ENCODE measurements at places on chromosomes 5 and 9.

DNA sequence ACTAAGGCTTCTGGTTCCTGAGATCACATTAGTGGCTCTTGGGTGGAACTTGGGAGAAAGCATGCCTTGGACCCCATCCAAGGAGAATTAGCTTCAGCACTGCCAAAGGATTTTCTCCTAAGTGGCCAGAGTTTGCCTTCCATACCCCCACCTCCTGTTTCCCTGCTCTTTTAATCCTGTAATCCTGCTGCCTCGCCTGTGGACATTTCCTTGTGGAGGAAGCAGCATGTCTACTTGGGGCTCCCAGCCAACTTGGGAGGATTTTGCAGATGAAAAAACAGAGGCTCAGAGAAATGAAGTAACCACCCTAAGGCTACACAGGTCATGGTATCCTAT, 1.6 kb downstream of the ARSI start:
- no peak for DNase-seq

DNA sequence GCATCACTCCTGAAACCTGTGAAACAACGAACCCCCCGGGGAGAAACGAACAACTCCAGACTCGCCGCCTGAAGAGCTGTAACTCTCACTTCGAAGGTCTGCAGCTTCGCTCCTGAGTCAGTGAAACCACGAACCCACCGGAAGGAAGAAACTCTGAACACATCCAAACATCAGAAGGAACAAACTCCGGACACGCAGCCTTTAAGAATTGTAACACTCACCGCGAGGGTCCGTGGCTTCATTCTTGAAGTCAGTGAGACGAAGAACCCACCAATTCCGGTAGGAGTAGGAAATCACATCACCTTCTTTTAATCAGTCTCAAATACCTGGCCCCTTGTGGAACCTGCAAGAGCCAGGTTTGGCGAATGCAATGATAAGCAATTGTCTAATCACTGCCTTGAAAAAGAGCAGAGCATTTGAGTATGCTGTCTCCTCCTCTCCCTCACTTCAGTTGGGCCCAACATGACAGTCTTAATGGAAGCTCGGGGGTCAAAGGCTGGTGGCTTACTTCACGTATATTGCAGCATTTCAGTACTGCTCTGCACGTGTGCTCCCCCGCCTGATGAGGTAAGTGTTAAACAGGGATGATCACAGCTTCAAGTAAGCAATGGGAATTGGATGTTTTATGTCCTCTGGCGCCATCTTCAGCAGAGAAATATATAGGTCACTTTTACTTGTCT, 473 bp downstream of the IRGM start:
- DNase-seq = no peak

- no peak for DNase-seq
These were observed 146.5 kb upstream of the TLX3 start for GRCh38 chr5:171162596-171162995.

DNA sequence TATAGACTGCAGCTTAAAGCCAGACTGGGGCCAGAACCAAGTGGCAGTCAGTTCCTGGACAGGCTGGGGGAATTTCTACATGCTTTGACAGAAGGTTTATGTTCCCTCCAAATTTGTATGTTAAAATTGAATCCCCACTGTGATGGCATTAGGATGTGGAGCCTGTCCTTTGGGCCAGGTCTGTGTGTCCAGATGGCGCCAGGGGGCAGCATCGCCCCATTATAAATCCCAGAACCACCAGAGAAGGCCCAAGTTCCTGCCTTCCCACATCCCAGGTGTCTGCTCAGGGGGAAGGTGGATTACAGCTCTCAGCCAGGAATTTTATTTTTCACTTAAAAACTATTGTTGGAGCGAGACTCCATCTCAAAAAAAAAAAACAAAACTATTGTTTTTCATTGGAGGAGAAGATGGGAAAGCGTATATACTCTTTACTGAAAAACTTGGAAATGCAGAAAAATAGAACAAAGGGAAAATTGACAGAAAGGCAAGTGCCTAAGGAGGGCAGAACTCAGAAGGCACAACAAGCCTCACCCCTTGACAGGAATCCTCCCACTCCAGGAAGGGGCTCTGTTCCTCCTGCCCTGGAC, 5.0 kb downstream of the IL3 start:
- no peak for DNase-seq

DNA sequence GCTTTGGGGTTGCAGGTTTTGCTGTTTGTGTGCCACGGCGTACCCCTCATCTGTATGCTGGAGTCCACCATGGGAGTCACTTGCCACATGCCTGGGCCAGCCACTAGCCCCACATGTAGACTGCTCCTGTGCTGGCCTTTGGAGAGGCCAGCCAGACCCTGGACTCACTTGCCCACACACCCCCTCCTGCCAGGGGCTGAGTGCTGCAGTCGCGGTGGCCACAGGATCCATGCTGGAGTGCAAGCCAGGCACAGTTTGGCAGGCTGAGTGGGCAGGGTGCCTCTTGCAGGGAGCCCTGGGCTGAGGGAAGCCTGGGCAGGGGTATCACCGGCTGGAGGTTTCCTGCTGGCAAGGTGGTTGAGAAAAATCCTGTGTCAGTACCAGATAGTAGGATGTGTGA, 25.6 kb upstream of the GCNT1 start:
- no peak for DNase-seq

DNA sequence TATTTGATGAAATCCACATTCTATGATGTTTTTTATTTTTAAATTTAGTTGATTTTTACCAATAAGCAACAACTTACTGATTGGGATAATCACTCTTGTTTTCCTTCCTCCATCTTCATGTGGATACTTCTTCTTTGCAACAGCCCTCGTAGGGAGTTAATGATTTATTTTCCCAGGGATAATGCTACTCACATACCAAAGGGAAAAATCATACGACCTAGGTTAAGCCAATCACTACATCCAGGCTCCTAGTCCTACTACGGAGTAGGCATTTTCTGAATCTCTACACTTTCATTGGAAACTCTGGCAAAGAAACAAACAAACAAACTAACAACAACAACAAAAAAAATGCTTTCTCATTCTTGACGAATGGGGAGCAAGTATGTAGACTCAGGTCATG, 663.4 kb downstream of the PTPRD start:
- no peak for DNase-seq

DNA sequence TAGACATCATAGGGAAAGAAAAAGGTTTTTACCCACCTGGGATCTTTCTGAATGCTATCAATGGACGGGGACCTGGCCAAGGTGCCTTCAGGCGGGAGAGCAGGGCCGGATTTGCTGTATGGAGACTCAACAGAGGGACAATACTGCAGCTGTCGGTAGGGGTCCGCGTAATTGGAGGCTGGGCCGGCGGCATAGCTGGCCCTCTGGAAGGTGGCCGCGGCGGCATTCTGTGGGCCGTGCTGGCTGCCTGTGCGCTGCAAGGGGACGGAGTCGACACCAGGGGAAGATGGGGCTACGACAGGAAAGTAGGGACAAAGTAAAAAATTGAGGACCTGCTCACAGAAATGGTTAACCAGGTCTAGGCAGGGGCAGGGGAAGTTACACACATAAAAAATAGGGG, 557.9 kb downstream of the CTNND2 start:
- DNase-seq = no peak

DNA sequence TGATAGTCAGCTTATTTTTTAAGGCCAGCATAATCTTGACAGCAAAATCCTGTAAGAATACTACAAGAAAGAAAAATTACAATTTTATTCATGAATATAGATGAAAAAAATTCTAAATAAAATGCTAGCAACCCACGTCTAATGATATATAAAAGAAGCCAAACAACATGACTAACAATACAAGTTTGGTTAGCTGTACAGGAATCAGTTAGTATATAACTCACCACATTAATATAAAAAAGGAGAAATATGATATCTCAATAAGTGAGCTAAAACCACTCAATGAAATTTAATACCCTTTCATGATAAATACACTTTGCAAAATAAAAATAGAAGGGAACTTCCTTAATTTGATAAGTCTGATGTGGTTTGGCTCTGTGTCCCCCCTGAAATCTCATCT, 139.7 kb upstream of the MAN2A1 start:
- DNase-seq = no peak

GRCh38 chr5:42851481-42851880, 39.8 kb upstream of the SELENOP start:
- DNase-seq = no peak

- DNase-seq = no peak
These were observed 139.8 kb downstream of the DOCK8 start for GRCh38 chr9:354453-354852.

- no peak for DNase-seq
These were observed 7.5 kb downstream of the NR2F1 start for GRCh38 chr5:93590493-93590892.
